ENCODE measurements at places on chromosomes 11 and 22.

DNA sequence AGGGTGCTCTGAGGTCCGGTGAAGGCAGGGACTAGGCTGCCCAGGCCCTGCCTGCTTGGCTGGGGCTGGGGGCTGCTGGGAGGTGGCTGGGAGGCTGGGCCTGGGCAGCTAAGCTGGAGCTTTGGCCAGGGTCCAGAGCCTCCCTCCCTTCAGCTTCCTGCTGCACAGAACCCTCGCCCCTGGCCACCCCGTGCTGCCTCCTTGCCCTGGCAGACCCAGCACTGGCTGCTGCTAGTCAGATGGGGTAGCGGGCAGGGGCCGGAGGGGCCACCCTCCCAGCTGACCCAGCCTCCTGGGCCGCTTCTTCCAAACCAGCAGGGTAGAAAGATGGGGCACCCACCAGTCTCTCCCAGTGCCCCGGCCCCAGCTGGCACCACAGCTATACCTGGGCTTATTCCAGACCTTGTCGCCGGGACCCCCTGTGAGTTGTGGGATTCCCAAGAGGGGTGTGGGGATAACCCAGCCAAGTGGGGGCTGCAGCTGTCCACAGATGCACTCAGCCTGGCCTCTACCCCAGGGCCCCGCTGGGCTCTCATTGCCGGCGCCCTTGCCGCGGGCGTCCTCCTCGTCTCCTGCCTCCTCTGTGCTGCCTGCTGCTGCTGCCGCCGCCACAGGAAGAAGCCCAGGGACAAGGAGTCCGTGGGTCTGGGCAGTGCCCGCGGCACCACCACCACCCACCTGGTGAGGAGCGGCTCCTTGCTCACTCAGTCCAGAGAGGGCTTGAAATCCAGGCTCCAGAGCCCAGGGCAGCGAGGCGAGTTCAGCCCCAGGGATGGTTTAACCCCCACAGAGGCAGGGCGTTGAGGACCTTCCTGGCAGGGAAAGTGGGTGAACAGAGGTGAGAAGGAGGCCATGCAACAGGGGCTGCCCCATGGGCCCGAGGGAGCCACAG is at the start of gene SYT8:
Gene SYT8, plus strand, starts transcription at position 212 of the 892 bp plus-strand sequence. Its CDS starts 116 bp downstream, at position 328.
- DNase-seq: no peak

GRCh38 chr11:76783896-76784813 is 999 bp downstream of the TSKU start:
- DNase-seq: no peak

GRCh38 chr11:125429174-125429707 is 66.8 kb downstream of the FEZ1 start:
- no peak for DNase-seq

- no peak for DNase-seq
Measured at GRCh38 chr11:70145071-70145470, 58.0 kb upstream of the FADD start.

- no peak for DNase-seq
Measured at GRCh38 chr11:79291948-79292347, 148.9 kb downstream of the TENM4 start.

GRCh38 chr11:120710354-120711131 is 199.0 kb downstream of the GRIK4 start:
- no peak for DNase-seq

GRCh38 chr11:35304386-35304775 is 115.0 kb downstream of the SLC1A2 start:
- no peak for DNase-seq

GRCh38 chr22:17788528-17789378 is 14.5 kb upstream of the BID start:
- DNase-seq: no peak

DNA sequence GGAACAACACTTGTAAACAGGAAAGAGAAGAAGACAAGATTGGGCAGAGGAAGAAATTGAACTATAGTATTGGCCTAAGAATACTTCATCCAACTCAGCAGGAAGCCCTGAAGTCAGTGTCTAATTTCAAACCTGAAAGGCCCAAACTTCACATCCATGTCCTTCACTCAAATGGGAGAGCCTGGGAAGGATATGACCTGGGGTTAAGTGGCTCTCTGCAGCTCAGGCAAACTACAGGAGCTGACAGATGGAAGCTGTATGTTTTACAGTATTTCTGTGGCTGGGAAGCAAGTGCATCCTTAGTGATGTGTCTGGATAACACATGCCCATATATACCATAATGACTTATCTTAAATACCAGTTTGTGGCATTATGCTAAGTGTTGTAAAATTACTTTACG is 196.2 kb downstream of the SOX6 start:
- DNase-seq: no peak

GRCh38 chr11:45141171-45141570 is 5.3 kb upstream of the PRDM11 start:
- no peak for DNase-seq

- DNase-seq: no peak
Measured at GRCh38 chr11:108732395-108732794, 67.5 kb downstream of the DDX10 start.
